ENCODE measurements at places on chromosomes 4 and X. TPM values are rescaled to one million over a fixed set of nuclear protein-coding genes. Genes with fewer than 3 reads are reported as not detected.

Gene CCDC110
- 2.2 TPM for total RNA-seq

Gene MAGEA1
- total RNA-seq: not detected

Gene SUPT20HL1
- total RNA-seq: not detected

Gene SEPTIN6
- 9.1 TPM for total RNA-seq

Gene SYAP1
- 25.7 TPM for total RNA-seq

Gene KIAA1210
- not detected for total RNA-seq

Gene HS3ST1
- under 0.01 TPM for total RNA-seq

Gene CT45A7
- total RNA-seq: not detected

Gene DDX53
- total RNA-seq: not detected

Gene OPHN1
- 7.4 TPM for total RNA-seq

Gene NPNT
- total RNA-seq: 0.59 TPM

Gene RHOXF1
- total RNA-seq: not detected

Gene CXCL1
- total RNA-seq: 4.7 TPM

Gene GNL3L
- total RNA-seq: 39.5 TPM

Gene PF4V1
- total RNA-seq: not detected

Gene PDCL2
- not detected for total RNA-seq

Gene CASK
- 40.4 TPM for total RNA-seq

Gene SSX4B
- total RNA-seq: not detected

Gene TRPC3
- 0.29 TPM for total RNA-seq

Gene SLC6A14
- not detected for total RNA-seq

Gene CENPE
- total RNA-seq: 13.0 TPM

Gene SAGE1
- total RNA-seq: not detected

Gene TBX22
- not detected for total RNA-seq
